ENCODE measurements at places on chromosomes 5 and 9.

DNA sequence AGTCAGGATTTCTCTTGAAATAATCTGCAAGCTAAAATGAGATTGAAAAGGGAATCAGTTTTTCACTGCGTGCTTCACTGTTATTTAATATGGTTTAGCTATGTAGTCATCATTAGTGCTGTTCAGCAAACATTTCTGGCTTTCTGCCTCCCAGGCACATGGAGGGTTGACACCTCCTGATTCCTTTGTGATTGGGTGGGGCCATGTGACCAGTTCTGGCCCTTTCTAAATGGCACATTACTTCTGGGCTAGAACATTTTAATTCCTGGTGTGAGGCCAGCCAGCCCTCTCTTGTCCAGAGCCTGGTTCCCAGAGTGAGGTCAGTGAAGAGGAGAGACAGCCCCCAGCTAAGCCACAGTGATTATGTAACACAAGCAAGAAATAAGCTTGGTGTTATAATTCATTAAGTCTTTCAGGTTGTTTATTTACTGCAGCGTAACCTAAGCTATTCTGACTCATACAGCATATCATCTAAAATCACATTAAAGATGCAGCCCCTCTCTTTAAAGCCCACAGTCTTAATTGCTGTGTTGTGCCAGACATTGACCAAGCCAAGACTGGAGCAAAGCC, 17.4 kb upstream of the ARSI start:
- no peak for DNase-seq

- DNase-seq: no peak
These were observed 36.1 kb downstream of the TLE1 start for GRCh38 chr9:81653240-81653639.

GRCh38 chr9:122164286-122164685, 4.6 kb downstream of the MORN5 start:
- DNase-seq: no peak

- no peak for DNase-seq
These were observed 62.4 kb upstream of the IL7R start for GRCh38 chr5:35794328-35794619.

- peak; percentile 29 for DNase-seq
These were observed 16.9 kb upstream of the FBP1 start for GRCh38 chr9:94656200-94656599.

- no peak for DNase-seq
These were observed 264.5 kb upstream of the PRR16 start for GRCh38 chr5:120199559-120199958.

DNA sequence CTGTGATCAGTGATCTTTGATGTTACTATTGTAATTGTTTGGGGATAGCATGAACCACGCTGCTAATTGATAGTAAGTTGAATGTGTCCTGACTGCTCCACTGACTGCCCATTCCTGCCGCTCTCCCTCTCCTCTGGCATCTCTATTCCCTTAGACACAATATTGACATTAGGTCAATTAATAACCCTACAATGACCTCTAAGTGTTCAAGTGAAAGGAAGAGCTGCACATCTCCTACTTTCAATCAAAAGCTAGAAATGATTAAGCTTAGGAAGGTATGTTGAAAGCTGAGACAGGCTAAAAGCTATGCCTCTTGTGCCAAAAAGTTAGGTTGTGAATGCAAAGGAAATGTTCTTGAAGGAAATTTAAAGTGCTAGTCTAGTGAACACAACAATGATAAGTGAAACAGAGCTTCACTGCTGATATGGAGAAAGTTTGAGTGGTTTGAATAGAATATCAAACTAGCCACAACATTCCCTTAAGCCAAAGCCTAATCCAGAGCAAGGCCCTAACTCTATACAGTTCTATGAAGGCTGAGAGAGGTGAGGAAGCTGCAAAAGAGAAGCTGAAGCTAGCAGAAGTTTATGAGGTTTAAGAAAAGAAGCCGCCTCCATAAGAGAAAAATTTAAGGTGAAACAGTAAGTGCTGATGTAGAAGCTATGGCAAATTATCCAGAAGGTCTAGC, 12.9 kb downstream of the CLINT1 start:
- DNase-seq: no peak

DNA sequence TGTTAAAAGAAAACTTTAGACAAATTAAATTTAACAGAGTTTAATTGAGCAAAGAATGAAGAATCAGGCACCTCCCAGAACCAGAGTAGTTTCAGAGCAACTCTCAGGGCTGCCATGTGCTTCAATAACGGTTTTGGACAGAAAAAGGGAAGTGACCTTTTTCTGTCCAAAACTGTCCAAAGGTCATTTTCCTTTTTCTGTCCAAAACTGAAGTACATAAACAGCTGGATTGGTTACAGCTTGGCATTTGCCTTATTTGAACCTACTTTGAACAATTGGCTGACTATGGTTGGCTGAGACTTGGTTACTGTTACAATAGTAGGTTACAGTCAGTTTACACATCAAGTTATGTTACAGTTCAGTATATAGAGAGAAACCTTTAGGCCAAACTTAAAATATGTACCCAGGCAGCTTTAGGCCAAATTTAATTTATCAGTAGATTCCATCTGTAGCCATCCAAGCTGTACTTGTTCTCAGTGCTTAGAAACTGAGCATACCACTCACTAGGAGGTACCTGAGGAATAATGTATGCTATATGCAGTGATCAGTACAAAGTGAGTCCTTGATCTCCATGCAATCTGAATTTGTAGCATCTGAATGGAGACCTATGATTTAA, 44.0 kb downstream of the C9orf85 start:
- DNase-seq: no peak

DNA sequence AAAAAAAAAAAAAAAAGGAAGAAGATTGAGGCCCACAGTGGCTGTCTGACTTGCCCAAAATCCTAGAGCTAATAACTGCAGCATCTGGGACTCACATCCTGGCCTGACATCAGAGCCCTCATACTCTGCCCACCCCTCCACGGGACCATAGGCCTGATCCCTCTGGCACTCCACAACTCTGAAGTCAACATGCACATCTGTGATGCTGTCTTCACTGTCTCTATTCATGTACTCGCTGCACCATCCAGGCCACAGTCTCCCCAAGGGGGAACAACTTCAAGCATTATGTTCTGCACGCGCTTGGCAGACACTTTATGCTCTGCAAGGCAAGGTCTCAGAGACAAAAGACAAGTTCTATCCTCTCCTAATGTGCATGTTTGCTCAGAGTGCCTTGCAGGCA, 158.2 kb downstream of the SPOCK1 start:
- DNase-seq: no peak

DNA sequence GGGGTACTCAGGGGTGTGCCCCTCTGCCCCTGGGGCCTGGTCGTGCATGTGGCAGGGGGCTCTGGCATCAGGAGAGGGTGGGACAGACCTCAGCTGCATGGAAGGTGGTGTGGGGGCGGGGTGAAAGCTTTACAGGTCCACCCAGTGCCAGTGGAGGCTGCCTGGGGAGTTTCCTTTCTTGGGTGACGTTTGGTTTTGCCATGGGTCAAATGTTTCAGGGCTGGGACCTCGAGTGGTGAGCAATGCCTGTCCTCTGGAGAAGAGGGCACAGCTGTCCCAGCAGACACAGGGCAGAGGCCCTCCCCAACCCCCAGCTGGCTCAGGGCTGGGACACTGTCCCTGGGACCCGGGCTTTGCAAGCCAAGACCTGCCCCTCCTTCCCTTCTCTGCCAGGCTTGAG, 3.6 kb downstream of the RXRA start:
- no peak for DNase-seq

DNA sequence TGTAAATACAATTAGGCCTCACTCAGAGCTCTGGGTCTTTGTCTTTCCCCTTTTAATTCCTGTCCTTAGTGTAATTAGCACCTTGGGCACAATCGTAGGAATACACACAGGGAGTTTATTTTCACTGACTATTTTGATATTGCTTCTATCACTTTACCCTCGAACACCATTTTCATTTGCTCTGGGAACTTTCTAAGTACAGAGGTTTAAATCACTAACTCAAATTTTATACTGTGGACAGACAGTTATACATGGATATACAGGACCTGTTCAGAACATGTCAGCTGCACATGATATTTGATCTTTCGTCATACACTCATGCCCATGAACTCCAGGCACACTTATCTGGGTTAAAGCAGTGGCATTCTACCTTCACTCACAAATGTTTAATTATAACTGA, 217.8 kb upstream of the TMEM161B start:
- DNase-seq: no peak
